ENCODE measurements at places on chromosomes 4 and X.

- H3K27ac ChIP-seq, result no peak overlapping the region
- H3K4me1 ChIP-seq, result no peaks in the 10 kb centered on the region
- DNase-seq, result no peak
- H3K36me3 ChIP-seq, result no peaks in the 10 kb centered on the region
Observed at GRCh38 chrX:119008110-119008744, 33.8 kb downstream of the LONRF3 start.

DNA sequence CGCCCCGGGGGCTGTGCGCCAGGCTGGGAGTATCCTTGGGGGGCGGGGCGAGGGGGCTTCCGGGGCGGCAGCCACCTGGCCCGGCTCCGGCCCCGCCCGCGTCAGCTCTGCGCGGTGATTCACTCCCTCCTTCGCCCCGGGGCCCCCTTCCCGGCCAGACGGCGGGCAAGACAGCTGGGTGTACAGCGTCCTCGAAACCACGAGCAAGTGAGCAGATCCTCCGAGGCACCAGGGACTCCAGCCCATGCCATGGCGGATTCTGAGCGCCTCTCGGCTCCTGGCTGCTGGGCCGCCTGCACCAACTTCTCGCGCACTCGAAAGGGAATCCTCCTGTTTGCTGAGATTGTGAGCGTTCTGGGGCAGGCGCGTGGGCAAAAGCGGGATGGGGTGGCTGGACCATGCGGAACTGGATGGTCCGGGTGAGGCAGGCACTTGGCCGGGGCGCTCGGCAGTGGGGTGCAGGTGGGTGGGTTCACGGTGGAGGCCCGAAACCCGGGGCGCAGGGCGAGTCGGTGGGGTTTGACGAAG is at the start of gene PLP2:
PLP2 (plus strand) TSS at position 147 of the 528 bp plus-strand sequence; CDS start at position 250, 103 bp downstream.
- no peak for DNase-seq
- peak within 1 kb of the TSS; percentile 68 for H3K4me3 ChIP-seq
- H3K27me3 ChIP-seq, result no peaks in the 10 kb centered on the region
- peaks cover 15% of the 10 kb centered on the region for H3K36me3 ChIP-seq
- peak within 1 kb of the TSS; percentile 82 for H3K27ac ChIP-seq
- H3K4me1 ChIP-seq, result peaks cover 26% of the 10 kb centered on the region

DNA sequence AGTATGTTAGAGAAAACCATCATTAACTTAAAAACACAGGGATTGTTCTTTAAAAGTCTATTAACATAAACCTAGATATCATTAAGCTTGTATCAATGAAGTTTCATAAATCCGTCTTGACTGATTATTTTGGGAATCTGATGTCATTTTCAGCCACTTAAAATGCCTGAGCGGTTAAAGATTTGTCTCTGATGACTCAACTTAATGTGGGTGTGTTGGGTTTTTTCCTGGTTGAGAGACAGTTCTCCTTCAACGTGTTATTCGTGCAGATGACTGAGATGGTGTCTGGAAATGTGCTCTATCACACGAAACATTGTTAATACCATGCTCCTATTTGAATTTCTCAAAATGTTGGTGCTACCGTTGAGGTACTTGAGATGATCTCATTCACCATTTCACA is 227.3 kb upstream of the TENM3 start:
- H3K36me3 ChIP-seq, result no peaks in the 10 kb centered on the region
- H3K4me3 ChIP-seq, result no peak overlapping the region
- H3K27me3 ChIP-seq, result no peaks in the 10 kb centered on the region

DNA sequence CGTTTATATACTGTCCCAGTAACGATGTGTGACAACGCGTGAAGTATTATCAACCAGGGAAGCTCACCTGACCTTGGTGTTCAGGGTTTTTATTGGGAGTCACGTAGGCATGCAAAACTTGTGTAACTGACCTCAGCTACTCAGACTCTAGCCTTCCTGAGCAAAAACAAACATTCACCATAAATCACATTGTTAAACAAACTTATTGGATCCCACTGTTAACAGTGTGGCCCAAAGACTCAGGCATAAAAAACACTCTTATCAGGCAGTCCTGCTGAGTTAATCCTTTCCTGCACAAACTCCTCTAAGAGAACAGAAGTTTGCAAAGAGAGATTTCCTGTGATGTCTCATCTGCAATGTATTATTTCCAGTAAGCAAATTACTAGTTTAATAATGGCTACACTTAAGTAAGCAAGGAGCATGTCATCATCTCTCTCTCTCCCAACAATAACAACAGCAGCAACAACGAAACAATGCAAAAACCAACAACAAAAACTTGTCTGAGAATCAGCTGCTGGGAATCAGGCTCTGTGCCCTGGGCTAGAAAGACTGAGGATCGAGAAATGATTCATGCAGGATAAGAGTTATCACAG is 12.0 kb downstream of the GAGE1 start:
- H3K27me3 ChIP-seq, result no peaks in the 10 kb centered on the region
- H3K36me3 ChIP-seq, result no peaks in the 10 kb centered on the region
- no peak overlapping the region for H3K4me3 ChIP-seq
- no peak overlapping the region for H3K27ac ChIP-seq

GRCh38 chrX:23782455-23782854 is 518 bp upstream of the SAT1 start:
- H3K36me3 ChIP-seq, result peaks cover 9% of the 10 kb centered on the region
- H3K4me3 ChIP-seq, result no peak overlapping the region
- no peak for DNase-seq
- H3K27ac ChIP-seq, result no peak overlapping the region

- no peaks in the 10 kb centered on the region for H3K27me3 ChIP-seq
- DNase-seq, result no peak
- H3K36me3 ChIP-seq, result no peaks in the 10 kb centered on the region
- H3K27ac ChIP-seq, result no peak overlapping the region
- no peak overlapping the region for H3K4me3 ChIP-seq
- peaks cover 9% of the 10 kb centered on the region for H3K4me1 ChIP-seq
Observed at GRCh38 chr4:3070709-3071500, 3.4 kb downstream of the HTT-AS start.
